T-helper 1 cell (primary cell): ENCODE measurements at places on chromosomes 6 and 20.

GRCh38 chr6:112929641-112930040 is 582.5 kb downstream of the RFPL4B start:
- no peak for DNase-seq

GRCh38 chr6:10401632-10402223 is 13.1 kb downstream of the TFAP2A start:
- no peak for DNase-seq

GRCh38 chr6:85125526-85125925 is 324.4 kb upstream of the NT5E start:
- no peak for DNase-seq

GRCh38 chr6:73006146-73006545 is 219.2 kb downstream of the KHDC1L start:
- no peak for DNase-seq

- no peak for DNase-seq
Observed at GRCh38 chr20:57498425-57499400, 26.2 kb downstream of the CTCFL start.

DNA sequence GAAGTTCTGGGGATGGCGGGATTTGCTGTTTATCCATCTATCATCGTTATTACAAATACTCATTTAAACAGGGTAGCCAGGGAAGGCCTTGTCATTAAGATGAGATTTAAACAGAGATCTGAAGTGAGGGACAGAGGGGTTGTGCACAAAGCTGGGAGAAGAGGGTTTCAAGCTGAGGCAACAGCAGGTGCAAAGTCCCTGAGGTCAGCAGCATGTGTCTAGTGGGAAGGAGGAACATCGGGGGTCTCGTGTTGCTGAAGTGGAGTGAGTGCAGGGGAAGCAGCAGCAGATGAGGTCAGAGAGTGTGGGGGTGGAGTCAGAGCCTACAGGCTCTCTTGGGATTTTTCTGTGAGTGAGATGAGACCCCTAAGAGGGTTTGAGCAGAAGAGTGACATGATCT is 52.0 kb downstream of the CDH22 start:
- no peak for DNase-seq

GRCh38 chr6:152398993-152399392 is 238.2 kb downstream of the SYNE1 start:
- no peak for DNase-seq

DNA sequence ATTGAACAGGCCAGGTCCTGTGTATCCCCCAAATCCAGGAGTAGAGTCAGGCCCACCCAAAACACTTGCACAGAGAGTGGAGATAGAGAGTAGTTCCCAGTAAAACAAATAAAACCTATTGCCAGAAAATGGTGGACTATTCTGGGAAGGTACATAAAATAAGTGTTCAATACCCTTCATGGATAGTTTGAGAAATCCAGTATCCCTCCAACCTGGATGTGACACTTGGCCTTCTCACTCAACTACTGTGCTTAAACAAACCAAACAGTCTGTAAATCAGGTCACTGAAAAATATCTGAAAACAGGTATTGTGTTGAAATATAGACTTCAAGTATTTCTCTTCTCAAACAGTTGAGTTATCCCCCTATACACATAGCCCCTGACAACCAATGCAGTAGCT is 161.6 kb upstream of the COL21A1 start:
- no peak for DNase-seq
